LoVo (cell line): ENCODE measurements at places on chromosomes 11 and 22.

DNA sequence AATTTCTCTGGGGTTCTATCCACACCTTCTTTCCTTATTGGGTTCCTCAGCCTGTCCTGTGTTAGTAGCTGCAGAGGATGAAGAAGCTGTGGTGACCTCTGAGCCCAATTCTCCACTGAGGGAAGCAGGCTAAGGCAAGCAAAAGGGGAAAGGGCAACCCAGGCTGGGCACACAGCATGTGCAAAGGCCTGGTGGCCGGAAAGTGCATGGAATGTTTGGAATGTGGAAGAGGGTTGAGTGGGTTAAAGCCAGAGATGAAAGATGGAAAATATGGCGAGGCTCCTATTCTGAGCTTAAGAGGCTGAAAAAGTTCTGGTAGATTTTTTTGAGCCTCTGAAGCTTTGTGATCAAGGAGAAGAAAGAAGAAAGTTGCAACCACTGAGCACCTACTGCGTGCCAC lies 247.1 kb downstream of the MIAT start:
- DNase-seq = no peak

DNA sequence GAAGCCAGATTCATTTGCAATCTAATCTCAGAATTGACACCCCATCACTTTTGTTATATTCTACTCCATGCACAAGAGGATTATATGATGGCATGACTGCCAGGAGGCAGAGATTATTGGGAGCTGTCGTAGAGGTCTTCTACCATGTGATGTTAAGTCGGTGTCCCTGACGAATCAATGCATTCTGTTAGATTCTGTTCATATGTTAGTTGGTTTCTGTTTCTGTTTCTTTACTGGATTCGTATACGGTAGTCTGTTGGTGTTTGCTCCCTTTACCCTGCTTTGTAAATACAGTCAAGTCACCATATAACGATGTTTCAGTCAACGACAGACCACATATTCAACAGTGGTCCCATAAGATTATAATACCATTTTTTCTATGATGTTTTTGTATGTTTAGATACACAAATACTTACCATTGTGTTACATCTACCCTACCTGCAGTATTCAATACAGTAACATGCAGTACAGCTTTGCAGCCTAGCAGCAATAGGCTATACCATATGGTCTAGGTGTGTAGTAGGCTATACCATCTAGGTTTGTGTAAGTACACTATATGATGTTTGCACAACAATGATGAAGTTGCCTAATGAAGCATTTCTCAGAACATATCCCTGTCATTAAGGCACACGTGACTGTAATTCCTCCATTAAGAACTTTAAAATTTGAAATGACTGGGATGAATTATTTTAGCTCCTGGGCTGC lies 22.8 kb upstream of the RASSF10 start:
- DNase-seq = no peak

DNA sequence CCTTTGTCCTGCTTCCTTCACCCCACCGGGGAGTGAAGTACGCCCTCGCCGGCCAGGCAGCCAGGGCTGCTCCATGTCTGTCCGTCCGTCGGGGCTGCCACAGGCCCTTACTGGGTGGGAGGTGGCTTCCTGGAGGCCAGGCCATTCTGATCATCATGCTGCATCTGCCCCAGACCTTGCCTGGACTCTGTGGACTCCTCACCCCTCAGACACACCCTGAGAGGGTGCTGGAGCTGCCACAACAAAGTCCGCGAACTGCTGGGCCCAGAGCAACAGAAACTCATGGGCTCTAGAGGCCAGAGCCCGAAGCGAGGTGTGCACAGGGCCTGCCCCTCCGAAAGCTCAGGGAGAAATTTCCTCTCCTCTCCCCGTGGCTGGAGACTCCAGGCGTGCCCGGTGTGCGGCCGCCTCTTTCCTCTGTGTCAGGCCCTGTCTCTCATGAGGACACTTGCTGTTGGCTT lies 124.2 kb downstream of the KCNQ1OT1 start:
- no peak for DNase-seq

GRCh38 chr22:39360674-39361413 lies 11.1 kb downstream of the SYNGR1 start:
- DNase-seq = peak; percentile 65

- DNase-seq = peak; percentile 71
These were observed at the start of gene ANO9 for GRCh38 chr11:441418-442274. ANO9 (minus strand) TSS chr11:442011; CDS start chr11:441926, 85 bp downstream.

GRCh38 chr11:83157594-83158356 lies 844 bp downstream of the PCF11 start:
- DNase-seq = peak; percentile 38

DNA sequence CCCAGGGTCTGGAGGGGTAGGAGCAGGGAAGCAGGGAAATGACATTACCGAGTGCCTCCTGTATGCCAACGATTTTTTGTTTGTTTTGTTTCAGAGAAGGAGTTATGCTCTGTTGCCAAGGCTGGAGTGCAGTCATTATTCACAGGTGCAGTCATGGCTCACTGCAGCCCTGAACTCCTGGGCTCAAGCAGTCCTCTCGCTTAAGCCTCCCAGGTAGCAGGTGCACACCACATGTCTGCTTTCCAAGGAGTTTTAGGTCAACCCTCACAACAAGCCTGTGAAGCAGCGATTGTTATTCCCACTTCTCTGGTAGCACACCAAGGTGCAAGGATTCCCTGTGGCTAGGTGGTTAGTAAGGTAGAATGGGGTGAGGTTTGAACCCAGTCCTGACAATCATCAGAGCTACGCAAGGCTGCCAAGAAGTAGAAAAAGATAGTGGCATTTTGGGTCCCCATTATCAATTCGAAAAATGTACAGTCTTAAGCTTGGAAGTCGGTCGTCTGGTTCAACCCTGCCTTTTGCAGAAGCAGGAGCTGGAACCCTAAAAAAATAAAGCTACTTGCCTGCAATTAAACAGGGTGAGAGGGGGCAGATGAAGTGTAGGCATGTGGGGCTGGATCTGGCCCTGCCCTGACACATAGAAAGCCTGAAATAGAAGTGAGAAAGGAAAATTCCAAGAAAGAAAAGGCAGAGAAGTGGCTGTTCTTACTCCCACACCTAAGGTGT lies 9.1 kb downstream of the UCP3 start:
- no peak for DNase-seq

DNA sequence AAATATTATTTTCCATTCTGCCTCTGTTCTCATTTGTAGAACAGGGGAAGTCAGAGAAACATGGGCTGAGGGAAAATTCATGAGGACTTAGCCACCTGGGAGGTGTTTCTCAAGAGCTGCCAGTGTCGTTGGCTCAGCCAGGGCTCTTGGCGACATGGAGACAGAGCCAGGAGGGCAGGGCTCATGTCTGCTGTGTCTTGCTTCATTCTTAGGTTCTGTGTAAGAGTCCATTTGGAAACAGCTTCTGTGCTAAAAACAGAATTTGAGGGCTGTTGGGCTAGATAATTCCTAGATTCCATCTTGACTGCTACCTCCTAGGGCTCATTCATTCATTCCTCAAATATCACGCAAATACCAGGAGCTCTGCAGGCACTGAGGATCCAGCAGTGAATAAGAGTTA lies 15.1 kb upstream of the MRGPRX2 start:
- DNase-seq = no peak

GRCh38 chr11:22340701-22341587 lies 2.8 kb downstream of the SLC17A6 start:
- DNase-seq = no peak

DNA sequence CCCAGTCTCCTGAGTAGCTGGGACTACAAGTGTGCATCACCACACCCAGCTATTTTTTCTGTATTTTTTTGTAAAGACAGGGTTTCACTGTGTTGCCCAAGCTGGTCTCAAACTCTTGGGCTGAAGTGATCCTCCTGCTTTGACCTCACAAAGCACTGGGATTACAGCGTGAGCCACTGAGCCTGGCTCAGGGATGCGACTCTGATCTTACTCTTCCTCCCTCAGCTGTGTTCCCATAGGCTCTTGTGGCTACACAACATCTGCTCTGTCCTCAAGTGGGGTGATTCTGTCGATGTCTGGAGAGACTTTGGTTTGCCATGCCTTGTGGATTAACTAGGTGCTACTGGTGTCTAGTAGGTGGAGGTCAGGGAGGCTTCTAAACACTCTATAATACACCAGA lies 127.0 kb upstream of the SERPIND1 start:
- no peak for DNase-seq

DNA sequence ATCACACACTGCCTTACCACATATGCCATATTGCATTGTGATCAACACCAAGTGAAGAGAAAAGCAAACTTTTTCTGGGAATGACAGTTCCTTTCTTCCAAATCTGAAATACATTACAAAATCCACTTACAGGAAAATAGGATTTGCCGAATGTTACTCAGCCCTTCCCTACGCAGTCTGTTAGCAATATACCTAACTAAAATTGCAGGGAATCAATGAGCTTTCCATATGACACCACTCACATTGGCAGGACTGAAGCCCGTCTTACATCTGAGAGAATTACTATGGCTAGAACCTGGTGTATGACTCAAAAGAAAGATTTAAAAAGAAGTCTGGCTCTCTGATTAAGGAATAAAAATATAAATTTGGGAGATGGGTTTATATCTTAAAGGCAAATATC lies 136.0 kb downstream of the LRRC4C start:
- DNase-seq = no peak

GRCh38 chr11:125435461-125436238 lies 60.4 kb downstream of the FEZ1 start:
- DNase-seq = no peak

DNA sequence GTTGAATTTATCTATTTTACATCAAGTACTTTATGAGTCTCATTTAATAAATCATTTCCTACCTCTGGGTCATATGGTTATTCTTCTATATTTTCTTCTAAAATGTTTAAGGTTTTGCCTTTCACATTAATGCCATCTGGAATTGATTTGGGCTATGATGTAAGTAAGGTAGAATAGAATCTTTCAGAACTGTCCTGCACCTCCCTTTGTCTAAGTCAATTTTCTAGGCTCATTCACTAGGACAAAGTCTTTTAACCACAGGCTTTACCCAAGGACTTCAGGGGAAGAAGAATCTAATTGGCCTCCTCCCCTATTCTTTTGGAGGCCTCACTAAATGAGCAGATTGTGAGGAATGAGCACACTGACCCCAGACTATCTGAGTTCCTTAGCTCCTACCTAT lies 146.0 kb downstream of the BBOX1 start:
- DNase-seq = no peak

DNA sequence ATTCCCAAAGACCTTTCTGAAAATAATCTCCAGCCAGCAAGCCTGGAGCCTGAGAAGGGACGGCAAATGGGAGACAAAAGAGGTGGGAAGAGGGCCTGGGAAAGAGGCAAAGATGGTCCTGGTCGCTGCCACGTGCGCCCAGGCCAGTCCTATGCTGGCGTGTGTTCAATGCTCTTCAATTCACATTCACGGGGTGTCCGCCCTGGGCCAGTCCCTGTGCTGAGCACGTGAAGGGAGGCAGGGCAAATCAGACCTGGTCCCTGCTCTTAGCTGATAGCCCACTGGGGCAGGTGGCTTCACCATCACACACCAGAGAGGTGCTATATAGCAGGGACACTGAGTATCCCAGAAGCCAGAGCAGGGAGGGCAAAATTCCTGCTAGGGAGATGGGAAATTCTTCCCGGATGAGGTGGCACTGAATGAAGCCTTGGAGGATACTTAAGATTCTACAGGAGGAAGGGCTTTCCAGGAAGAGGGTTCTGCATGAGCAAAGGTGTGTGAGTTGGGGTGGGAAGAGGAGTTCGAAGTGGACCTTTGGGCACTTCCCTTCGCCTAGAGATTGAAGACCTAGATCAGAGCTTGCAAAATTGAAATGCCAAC lies 148.2 kb downstream of the CHST1 start:
- no peak for DNase-seq

- no peak for DNase-seq
These were observed 10.4 kb downstream of the JAML start for GRCh38 chr11:118214210-118214914.

DNA sequence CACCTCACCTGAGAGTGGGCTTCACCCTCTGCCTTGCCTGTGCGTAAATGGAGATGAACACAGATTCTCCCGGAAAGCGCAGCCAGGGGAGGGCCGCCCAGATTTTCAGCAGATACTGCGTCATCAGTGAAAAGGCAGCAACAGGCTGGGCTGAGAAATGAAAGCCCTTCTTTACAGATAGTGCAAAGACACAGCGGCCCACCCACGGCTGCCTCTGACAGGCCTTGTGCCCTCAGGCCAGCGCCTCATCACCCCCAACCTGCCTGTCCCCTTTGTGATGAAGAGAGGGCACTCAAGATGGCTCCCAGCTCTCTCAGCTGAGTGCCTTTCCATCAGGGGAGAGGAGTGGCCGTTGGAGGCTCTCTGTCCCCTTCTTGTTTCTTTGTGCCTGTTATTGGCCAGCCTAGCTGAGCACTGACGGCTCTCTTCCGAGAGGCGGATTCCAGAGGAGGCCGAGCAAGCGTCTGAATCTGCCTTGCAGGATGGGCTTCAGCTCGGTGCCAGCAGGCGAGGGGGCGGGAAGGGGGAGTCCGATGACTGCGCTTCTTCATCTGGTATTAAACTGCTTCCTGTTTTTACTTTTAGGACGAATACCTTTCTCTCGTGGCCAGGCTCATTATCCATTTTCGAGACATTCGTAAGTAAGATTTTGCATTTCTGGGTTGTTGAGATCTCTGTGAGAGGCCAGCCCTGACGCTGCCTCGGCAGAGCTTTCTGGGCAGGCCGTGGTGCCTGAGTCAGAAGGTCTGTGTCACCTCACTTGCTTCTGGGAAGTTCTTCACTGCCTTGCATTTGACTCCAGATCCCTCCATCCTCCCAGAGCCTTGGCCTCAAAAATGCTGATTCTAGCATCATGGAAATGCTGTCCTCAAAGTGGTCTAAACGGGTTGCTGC lies 43.7 kb downstream of the MED15 start:
- DNase-seq = no peak

GRCh38 chr22:36773935-36774334 lies 2.0 kb downstream of the IFT27 start:
- DNase-seq = peak; percentile 8

DNA sequence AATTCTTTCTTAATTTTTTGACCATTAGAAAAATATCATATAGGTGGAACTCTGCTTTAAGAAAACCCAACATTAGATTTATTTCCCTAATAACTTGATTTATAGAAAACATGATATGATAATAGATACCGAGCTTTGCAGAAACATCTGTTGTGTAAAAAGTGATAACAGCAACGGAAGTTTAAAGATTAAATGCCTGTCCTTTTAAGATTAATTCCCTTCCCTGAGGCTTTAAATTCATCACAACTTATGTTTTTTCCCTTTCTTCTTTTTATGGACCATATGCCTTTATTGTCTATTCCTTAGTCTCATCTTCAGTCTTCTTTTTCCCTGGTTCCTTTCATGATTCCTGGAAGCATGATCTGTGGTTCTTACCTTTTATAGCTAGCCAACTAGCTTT lies 1.9 kb downstream of the USP47 start:
- DNase-seq = no peak
